Glutamatergic neuron (in vitro differentiated cells): ENCODE measurements at places on chromosomes 3 and 15.

DNA sequence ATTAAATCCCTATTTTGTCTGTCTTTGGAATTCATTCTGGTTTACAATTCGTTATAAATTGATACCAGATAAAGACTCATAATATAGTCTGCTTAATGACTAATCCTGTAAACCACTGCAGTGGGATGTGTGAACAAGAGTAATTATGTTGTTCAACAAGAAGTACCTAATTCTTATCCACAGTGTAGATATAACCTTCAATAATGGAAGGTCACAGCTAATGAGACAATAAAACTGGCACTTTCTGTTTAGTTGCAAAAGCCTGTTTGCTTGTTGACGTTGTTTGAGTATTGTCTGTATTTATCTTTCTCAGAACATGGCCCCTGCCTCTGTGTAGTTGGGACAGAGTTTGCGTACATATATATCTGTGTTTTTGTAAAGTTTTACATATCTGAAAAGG is 26.7 kb downstream of the PIAS1 start:
- DNase-seq = no peak

DNA sequence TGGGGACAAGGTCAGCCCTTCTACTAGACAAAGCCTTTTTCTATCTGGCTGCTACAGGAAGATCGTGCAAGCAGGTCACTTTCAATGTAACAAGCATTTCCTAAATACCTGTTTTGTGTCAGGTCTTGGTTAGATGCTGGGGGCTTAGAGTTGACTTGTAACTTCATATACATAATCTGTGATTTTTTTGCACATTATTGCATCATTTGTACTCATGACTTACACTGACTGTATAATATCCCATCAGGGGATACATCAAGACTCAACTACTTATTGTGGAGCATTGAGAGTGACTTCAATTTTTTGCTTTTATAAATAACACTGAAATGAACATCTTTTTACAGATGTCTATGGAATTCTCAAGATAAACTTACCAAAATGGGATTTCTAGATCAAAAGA is 68.9 kb downstream of the ABTB1 start:
- no peak for DNase-seq

DNA sequence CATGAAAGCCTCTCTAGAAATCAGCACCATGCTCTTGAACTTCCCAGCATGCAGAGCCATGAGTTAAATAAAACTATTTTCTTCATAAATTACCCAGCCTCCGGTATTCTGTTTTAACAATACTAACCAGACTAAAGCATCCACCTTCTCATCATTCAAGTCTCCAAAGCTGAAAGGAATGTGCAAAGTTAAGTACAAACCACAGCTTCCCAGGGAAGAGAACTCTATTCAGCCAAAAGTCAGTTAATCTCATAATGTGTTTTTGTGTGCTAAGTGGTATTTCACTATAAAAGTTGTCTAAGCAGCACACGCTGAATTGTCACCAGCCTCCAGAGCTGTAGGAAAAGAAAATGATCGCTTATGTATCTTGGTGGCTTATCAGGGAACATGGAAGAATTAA is 135.5 kb upstream of the KCNH8 start:
- DNase-seq = no peak

- DNase-seq = peak; percentile 70
Measured at GRCh38 chr15:63041974-63042876, at the start of gene TPM1. Gene TPM1 (plus strand): TSS chr15:63042747. CDS start chr15:63042830, 83 bp downstream.

- no peak for DNase-seq
Measured at GRCh38 chr3:127234778-127235177, 41.8 kb downstream of the PRR23E start.

GRCh38 chr3:171219258-171219657 is 192.7 kb upstream of the SLC2A2 start:
- DNase-seq = no peak

- DNase-seq = no peak
Measured at GRCh38 chr3:101828691-101829436, 20.4 kb upstream of the NFKBIZ start.

DNA sequence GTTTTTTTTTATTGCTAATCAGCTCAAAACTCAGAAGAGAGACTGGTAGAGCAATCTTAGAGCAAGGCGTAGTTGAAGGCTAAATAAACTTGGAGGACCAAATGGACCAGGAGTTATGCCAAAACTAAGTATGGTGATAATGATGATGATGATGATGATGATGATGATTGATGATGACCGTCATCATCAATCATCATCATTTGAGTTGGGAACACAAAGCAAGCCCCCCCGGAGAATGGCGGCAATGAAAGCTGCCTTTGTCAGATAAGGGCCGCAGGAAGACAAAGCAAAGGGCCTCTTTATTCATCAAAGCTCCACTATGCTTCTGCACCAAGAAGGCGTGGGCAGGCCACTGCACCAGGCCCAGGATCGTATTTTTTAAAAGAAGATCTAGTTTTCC is 82.1 kb upstream of the RAD18 start:
- DNase-seq = no peak

DNA sequence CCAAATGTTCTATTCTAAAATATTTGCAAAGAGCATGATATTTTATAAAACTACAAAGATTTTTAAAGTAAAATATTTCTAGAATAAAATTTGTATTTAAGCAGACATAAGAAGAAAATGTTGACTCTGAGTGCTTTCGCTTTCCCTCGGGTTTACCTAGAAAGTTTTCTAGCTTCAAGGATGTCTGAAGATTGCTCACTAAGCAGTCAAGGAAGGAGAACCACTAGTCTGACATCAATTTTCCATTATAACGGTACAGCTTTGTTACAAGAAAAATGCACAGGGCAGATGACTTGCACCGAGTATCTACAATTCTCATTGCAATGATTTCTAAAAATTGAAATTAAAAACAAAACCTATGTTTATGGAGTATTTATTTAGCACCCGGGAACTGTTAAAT is 14.2 kb downstream of the GPR15 start:
- no peak for DNase-seq

DNA sequence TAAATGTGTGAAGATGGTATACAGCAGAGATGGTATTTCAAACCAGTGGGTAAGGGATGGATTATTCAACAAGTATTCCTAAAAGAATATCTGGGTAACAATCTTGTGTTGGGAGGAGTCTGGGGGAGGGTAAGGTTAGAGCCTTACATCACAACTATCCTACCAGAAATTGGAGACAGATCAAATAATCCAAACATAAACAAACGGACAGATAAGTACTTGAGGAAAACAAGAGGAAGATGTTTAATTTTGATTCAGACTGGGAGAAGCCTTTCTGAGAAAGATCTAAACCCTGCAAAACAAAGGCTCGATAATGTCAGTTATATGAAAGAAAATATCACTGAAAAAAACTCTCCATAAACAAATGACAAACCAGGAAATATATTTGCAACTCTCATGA is 77.9 kb downstream of the SLC9A9 start:
- DNase-seq = no peak

DNA sequence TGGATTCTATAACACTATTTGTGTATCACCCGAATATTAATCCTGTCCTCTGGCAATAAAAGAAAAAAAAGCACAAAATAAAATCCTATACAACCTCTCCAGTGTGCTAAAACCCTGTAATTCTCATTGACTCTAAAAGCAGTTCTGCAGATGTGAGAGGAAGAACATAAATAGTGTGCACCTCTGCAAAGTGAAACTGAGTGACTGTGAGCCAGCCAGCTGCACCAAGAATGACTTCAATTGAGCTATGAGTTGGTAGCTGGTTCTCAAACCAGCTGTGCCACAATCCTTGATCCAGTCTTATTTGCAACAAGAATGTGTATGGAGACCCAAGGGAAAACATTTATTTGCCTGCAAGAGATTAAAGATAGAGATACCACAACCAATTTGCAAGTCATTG is 31.2 kb upstream of the COL8A1 start:
- no peak for DNase-seq

GRCh38 chr15:81146006-81146405 is 11.9 kb downstream of the CFAP161 start:
- no peak for DNase-seq

GRCh38 chr3:79211586-79212359 is 556.0 kb downstream of the ROBO1 start:
- no peak for DNase-seq

DNA sequence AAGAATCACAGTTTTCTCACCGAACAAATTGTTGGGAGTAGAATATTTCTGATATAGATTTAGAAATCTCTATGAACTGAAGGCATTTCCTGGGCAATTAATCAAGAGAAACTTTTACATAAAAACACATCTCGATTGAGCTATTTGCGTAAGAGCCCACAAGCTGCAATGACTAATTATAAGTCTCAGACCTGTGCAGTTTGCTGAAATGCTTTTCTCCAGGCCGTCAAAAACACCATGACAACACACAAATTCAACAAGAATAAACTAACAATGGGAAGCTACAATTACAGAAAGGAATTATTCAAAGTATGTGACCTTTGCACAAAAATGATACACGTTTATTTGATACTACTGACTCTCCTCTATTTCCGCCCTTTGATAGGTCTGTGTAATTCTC is 481.2 kb upstream of the WNT5A start:
- DNase-seq = no peak

DNA sequence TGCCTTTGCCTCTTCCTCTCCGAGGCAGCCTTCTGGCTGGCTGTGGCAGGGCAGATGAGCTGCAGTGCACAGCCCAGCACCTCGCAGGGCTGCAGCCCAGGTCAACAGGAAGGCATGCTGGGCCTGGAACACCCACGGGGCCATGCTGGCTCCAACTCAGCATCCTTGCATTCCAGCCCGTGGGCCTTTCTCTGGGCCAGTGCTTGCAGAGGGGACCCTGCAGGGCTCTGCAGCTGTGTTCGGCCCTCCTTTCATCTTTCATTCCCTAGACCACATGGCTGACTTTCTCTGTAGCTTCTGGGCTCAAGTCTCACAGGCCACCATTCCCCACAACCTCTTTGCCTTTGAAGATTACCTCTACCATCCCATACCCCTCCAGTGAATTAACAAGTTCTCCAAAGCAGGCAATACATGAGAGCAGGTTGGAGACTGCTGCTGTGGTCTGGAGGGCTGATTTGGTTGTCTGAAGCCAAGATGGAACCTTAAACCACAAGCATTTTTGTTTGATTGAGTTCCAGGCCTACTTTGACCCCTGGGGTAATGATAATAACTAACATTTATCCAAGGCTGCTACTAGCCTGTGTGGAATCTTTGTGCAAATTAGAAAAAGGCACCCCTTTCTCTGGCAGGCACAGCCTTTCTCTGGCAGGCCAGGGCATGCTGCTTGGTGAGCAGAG is 5.9 kb downstream of the FAM131A start:
- no peak for DNase-seq

DNA sequence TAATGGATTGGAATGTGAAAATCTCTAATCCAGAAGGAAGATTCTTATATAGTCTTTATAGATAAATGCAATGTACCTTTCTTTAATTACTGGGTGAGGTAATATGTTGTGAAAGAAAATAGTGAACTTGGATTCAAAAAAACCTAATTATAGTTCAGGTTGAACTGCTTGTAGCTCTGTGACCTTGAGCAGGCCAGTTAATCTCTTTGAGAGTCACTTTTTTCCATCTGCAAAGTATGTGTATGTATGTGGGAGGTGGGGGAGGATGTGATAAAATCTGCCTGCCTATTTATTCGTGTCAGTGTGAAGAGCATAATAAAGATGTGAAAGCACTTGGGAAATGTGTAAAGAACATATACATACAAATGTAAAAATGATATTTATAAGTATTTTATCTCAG is 34.4 kb downstream of the GLCE start:
- DNase-seq = no peak

DNA sequence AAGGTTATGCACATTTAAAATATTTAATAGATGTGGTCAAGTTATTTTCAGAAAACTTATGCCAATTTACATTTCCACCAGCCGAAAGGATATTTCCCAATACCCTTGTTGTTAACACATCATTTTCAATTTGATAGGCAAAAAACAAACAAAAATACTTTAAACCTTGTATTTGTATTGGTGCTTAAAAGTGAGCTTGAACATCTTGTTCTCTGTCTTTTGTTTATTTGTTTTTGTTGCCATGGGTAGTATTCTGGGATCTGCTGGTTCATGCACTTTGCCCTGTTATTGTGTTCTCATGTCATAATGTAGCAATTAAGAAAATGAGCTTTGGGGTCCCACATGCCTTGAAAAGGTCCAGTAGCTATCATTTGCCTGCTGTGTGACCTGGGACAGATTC is 191.4 kb downstream of the LRTM1 start:
- no peak for DNase-seq

GRCh38 chr3:184325715-184326369 is 11.4 kb downstream of the EIF4G1 start:
- no peak for DNase-seq

DNA sequence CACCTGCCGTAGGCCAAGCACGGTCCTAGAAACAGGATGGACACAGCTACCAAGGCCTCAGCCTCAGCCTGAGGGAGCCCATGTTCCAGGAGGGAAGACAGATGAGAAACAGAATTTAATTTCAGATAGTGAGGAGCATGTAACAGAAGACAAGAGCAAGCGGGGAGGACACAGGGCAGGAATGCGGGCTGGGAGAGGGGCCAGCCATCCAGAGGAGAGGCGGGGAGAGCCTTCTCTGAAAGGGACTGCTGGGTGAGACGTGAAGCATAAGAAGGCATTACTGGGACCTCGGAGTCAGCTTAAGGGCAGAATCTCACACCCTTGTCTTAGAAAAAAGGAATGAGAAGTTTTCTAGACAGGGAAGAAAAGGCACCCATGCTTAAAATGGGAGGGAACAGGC is 271.7 kb upstream of the NSMCE3 start:
- DNase-seq = no peak

DNA sequence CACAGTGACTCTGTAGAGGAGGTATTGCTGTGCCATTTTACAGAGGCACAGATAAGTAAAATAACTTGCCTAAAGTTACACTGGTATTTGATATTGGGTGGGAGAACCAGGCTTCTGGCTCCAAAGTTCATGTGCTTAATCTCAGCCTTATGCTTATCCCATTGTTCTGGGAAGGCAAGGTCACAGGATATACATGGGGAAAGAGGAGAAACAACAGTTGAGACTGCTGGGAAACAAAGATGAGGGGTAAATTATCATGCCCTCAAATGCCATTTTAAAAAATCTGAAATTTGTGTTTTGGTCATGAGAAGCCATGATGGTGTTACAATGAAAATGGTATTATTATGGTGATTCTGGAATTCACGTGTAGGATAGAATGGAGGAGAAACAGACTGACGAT is 54.4 kb downstream of the EOMES start:
- no peak for DNase-seq
